ENCODE measurements at places on chromosomes 1 and 21.

- DNase-seq = no peak
These were observed 134.6 kb upstream of the ADAMTS5 start for GRCh38 chr21:27101523-27101922.

- DNase-seq = no peak
These were observed 23.8 kb upstream of the TINAGL1 start for GRCh38 chr1:31552489-31552888.

DNA sequence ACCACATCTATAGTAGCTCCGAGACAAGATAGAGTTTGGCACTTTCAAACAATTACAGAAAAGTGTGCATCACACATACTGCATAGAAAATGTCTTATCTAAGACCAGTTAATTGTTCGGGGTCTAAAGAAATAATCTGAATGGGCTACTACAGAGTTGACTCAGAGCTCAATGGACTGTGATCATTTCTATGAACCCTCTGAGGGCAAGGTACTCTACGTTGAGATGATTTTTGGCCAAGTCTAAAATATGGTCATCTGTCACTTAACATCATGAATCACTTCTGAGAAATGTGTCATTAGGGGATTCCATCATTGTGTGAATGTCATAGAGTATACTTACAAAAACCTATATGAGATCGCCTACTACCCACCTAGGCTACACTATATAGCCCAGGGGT lies 123.5 kb downstream of the SLC44A5 start:
- no peak for DNase-seq

DNA sequence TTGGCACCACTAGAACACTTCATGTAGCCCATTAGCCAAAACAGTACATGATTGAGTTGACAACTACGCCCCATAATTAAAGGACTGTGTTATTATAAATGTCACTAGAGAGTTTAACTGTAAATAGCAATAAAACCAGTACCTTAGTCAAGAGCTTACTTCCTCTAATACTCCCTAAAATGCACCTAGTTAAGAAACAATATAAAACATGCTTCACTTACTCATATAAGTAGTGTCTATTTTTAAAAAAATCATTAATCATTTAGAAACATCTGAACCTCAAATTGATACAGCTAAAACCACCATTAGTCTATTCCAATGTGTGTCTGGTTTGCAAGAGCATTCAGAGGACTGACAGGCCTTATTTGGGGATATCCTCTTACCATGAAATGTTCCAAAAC lies 25.3 kb downstream of the PTP4A2 start:
- DNase-seq = no peak

DNA sequence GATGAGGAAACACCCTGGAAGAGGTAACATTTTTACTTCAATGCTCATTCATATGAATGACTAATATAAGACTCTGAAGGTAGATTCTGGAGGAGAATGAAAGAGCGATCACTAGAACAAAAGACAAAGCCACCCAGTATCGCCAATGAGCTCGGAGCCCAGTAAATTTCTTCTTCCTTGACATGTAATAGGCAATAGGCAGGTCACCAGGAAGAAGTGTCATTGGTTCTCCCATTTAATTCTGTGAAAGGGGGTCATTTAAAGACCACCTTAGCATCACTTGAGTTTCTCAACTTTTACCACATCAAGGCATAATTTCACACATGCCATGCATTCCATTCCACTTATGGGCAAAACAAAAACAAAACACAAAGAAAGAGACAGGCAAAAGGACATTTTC lies 7.9 kb downstream of the TNFSF18 start:
- no peak for DNase-seq

DNA sequence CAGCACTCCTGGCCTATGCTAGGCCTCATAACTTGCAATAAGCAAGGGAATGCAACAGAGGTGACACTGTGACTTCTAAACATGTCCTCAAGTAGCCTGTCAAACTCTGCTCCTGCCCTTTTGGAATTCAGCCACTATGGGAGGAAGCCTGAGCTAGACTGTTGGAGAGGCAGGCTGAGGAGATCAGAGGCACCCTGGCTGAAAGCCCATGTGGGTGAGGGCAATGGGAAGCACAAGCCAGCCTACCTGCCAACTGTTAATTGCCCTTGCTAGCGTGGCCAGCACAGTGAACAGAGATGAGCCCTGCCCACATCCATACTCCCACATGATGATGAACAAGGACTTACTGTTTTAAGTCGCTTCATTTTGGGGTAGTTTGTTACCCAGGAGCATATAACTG lies 17.7 kb downstream of the GNB1 start:
- DNase-seq = no peak

DNA sequence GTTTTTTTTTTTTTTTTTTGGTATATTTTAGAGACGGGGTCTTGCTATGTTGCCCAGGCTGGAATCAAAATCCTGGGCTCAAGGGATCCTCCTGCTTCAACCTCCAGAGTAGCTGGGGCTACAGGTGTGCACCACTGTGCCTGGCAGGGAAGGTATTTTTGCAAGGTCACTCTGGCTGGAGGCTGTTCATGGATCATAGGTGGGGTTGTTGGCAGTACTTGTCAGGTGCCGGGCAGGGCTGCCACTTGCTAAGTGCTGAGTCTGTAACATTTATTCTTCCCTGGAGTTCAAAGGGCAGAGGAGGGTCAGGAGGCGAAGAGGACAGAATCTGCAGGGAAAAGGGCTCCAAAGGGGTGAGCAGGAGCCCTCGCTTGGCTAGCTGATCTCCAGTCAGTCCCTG lies 24.1 kb downstream of the A3GALT2 start:
- peak; percentile 58 for DNase-seq

GRCh38 chr1:110380672-110381283 lies 10.0 kb downstream of the SLC16A4 start:
- DNase-seq = no peak

GRCh38 chr1:169003864-169004516 lies 102.5 kb upstream of the ATP1B1 start:
- DNase-seq = no peak

DNA sequence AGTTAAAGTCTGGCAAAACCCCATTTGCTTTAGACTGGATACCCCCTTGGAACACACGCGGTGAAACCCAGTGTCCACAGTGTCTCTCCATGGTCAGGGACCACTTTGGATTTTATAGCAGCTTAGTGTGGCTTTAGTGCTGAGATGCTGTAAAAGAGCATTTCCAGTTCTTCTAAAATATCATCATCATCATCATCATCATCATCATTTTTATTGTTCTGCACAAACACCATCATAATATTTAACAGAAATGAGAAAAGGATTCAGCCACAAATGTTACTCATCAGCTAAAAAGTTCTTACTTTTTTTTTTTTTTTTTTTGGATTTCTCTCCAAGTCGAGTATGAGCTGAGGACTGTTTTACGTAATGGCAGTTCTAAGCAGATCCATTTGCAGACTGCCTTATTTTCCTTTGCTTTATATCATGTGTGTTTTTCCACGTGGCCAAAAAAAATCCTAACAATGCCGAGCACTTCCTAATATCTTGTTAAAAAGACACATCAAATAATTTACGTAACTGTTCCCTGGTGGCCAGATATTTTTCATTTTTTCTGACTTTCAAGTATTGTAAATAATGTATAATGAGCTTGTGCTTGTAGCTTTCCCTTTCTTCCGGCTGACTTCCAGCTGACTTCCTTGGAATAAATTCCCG lies 62.8 kb downstream of the EVA1C start:
- no peak for DNase-seq

DNA sequence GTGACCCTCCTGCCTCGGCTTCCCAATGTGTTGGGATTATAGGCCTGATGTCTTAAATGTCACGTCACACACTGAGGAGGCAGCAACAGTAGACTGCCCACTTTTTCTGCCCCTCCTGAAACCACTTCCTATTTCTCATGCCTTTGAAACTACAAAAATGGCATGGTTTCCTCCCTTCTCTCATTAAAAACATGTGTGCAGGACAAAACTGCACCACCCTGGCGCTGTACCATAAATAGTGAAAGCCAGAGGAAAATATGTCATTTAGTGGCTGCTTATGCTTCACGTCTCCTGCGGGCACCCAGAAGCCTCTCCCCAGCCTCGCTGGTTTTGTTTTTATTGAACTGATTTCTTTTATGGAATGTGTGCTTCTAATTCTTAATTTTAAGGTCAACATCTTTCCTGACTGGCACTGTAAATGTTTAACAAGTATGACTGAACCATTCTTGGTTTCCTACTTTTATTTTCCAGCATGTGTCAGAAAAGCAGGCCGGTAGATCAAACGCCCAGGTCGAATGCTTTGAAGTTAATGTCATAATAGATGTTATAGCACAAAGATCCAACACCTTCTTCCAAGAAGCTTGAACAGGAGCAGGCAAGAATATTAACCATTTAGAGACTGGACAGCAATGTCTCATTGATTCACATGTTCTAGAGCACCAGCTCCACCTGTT lies 59.6 kb upstream of the C1orf87 start:
- peak; percentile 51 for DNase-seq

DNA sequence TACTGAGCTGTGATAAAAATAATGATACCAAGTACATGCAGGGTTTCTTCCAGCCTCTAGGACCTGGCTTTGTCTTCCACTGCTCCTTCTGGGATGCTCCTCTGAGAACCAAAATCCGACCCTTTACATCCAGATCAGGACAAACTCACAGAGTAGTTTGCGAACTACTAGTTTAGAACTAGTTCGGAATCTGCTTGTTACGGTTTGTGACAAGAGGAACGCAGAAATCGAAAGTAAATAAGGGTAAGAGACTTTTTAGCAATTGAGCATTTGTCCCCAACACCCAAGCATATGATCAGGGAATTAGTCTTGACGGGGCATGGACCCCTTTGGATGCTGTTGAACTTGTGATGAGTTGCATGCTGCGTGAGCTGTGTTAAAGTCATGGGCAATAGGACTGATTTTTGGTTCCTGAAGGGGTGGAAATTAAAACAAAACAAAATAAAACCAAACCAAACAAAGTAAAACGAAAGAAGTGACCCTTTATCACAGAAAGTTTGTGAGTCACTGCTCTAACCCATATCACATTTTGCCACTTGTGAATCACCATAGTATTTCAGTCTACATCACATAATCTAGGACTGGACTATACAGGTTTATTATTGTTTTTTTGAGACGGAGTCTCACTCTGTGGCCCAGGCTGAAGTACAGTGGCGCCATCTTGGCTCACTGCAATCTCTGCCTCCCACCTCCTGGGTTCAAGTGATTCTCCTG lies 35.7 kb upstream of the ERRFI1 start:
- no peak for DNase-seq
